ENCODE measurements at places on chromosomes 16 and 17. TPM values are rescaled to one million over a fixed set of nuclear protein-coding genes. Genes with fewer than 3 reads are reported as not detected.

GNG13 gene
- not detected for total RNA-seq

GRCh38 chr17:63945784-63946439, 13.8 kb upstream of the CD79B start:
- no peak for DNase-seq

- no peak for DNase-seq
These were observed 113.2 kb downstream of the PRKCB start for GRCh38 chr16:23948949-23949411.

- no peak for DNase-seq
These were observed 332.8 kb downstream of the C16orf95 start for GRCh38 chr16:86984343-86984742.

- peak; percentile 70 for DNase-seq
These were observed 863 bp downstream of the ADCY9 start for GRCh38 chr16:4115209-4115948.

DNA sequence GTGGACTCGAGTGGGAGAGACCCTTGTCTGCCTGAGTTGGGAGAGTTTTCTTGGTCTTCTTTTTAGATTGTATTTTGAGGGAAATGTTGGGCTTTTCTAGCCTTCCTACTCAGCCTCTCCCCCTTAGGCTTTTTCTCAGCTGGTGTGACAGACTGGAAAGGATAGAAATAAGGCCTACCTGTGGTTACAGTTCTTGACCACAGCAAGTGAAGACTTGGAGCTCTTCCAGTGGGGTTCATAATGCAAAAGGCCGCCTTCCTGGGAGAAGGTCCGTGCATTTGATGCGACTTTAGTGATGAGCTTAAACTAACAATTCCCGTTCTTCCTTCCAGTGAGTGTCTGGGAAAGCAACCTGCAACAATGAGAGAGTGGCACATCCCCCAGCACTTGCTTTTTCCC, 56.8 kb downstream of the B9D1 start:
- no peak for DNase-seq

Data from fibroblast of the aortic adventitia (primary cell).